ENCODE measurements at places on chromosomes 6 and 20.

DNA sequence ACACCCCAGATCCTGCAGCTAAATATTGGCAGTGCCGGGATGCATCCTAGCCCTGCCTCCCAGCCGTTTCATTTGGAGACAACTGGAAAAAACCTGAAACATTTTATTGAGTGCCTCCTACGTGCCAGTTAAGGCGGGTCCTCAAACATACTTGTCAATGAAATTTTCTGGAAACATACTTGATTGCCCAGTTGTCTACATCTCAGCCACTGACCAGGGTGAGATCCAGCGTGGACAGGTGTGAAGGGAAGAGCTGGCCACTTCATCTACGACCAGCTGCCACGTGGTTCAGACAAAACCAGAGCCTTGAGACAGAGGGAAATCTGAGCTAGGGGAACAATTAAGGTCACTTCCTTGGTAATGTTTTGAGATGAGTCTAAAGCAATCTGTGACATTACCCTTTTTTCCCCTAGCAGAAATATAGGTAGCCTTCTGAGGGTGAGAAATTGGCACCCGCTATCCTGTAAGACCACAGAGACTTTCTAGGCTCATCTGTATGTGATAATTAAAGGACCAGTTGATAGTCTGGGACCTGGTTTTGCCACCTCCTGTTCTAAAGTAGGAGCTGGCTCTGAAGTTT lies 116.3 kb upstream of the MTHFD1L start:
- no peak for DNase-seq

DNA sequence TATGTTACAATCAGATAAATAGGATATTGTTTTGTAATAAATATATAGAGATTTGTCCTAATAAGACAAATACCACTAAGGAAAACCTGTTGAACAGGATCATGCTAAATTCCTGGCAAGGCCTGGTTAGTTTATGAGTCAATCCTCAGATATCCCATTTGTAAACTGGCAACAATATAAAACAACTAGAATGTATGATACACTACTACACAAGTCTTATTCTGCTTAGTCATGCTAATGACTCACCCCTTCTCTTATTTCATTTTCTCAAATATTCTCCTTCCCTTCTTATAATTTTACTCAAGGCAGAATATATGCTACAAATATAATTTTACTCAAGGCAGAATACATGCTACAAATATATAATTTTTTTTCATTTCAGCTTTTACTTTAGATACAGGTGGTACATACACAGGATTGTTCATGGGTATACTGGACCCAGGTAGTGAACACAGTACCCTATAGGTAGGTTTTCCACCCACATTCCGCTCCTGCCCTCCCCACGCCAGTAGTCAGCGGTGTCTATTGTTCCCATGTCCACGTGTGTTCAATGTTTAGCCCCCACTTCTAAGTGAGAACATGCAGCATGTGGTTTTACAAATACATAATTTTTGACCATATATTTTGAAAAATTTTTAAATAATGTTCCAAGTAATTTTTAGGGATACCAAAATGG lies 6.3 kb downstream of the OSER1 start:
- DNase-seq: peak; percentile 94

GRCh38 chr20:33444797-33445560 lies 1.4 kb upstream of the SNTA1 start:
- peak; percentile 11 for DNase-seq

DNA sequence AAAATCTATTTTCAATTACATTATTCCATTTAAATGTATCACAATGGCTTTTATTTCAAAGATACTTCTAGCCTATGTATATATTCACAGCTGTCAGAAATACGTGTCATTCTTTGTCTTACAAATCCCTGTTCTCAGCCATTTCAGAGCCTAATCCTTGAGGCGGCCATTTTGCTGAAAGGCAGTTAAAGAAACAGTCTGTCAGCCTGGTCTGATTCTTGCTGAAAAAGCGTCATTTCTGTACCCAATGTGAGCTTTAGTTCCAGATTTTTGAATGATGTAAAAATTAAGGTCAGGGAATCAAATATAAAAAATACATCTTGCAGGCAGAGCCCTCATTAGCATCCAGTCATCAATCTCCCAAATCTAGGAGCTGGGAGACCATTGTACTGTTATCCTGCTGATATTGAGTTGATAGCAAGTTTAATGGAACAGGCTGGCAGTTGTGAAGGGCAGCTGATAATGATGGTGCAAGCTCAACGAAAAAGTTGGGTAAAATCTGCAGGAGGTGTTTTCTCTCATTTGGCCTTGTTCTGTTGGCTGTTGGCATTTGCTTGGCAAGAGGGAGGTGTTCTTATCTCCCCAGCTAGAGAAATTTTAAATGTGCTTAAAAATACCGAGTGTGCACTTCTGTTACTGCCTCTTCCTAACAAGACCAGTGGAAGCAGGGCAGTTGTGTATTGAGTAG lies 314.8 kb downstream of the SOX4 start:
- no peak for DNase-seq

DNA sequence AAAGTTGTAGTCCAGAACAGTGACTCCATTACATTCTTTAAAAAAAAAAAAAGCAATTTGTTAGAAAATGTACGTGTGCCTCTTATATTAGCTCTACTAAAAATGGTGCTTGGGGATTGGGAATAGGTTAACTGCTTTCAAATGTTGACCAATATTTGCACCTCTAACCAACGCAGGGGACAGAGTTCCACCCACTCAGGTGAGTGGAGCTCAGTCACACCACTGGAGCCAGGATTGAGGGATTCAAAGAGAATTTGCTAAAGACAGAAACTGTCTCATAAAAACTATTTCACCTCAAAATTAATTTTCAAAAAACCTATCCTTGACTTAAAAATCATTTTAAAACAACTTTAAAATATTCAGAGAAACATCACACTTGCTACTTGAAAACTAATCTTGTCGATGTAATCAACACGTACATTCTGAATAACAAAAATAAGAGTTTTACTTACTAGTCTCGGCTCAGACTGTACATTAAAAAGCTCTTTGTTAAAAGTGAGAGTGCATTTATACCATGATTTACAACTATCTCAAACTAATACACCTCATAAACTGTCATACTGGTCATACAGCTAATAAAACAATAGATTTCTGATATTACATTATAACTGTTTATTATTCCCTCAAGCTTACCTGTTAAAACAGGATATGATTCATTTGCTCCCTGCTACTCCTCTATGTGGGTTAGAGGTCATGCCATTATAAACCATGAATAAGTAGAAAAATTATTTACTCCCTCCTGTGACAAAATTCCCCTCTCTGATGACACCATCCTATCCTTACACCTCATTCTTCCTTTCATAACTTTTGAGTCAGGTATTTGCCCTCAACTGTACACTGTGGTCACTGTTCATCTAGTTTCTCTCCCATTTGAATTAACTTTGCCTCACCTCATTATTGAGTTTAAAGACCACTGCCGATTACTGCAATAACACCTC lies 88.6 kb downstream of the PDE10A start:
- DNase-seq: no peak

All from EH (cell line).